ENCODE measurements at places on chromosomes 11 and 22.

GRCh38 chr11:64499261-64500004 is 91.6 kb upstream of the SLC22A12 start:
- DNase-seq = peak; percentile 90

DNA sequence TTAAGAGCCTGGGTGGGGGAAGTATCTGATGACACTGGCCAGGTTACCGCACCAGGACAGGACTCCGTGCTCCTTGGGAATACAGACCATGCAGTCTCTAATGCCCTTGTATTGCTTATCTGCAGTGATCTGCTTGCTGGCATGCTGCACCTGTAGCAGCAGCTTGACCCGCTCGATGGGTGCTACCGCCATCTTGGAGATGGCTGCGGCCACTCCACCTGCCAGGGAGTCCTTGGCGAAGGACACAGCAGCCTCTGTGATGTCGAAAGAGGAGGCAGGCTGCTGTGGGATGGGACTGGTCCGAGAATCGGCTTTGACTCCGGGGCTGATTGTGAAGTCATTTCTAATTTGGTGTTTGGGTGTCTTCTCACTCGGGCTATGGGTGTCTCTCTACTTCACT is 3.1 kb downstream of the WBP2NL start:
- no peak for DNase-seq

GRCh38 chr11:105005451-105005845 is 17.5 kb downstream of the CASP5 start:
- DNase-seq = no peak

DNA sequence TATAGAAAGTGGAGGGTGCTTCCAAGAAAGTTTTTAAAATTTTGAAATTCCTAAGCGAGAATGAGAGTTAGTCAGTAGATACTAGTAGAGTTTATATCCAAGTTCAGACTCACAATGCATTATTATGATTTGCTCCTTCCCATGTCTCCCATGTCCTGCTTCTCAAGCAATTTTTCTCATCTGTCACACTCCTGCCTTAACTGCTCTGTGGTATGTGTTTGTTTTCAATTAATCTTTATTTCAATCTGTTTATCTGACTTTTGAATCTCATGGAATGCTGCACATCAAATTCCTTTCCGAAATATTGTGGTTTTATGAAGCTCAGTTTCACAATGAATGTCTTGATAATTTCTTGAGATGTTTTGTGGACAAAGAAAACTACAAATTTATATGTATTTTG is 18.1 kb downstream of the THY1 start:
- no peak for DNase-seq

DNA sequence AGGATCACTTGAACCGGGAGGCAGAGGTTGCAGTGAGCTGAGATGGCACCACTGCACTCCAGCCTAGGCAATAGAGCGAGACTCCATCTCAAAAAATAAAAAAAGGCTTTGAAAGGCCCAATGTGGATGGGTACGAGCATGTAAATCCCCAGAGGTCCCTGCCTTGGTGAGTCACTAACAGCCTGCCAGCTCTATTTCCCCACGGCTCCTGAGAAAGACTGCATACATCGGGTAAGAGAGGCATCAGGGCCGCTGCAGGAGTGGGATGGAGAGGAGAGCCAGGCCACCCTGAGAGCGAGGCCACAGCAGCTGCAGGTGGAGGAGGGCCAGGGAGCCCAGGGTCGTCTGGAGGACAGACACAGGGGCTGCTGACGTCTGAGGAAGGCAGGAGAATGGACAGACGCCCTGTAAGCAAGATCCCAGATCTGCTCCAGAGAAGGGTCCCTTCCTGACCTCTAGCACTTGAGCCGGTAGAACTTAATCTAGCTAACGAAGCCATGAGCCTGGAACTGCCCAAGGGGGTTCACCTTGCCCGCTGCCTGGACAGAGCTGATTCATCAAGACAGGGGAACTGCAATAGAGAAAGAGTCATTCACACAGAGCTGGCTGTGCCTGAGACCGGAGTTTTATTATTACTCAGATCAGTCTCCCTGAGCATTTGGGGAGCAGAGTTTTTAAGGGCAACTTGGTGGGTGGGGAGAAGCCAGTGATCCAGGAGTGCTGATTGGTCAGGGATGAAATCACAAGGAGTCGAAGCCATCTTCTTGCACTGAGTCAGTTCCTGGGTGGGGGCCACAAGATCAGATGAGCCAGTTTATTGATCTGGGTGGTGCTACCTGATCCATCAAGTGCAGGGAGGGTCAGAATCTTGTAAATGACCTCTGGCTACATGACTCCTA is 5.1 kb upstream of the KRTAP5-9 start:
- DNase-seq = no peak

GRCh38 chr22:43996981-43997265 is 27.2 kb upstream of the PARVB start:
- no peak for DNase-seq

- DNase-seq = no peak
Observed at GRCh38 chr11:11171854-11172253, 181.2 kb downstream of the CSNK2A3 start.

GRCh38 chr22:42000466-42000865 is 1.9 kb downstream of the WBP2NL start:
- DNase-seq = no peak

DNA sequence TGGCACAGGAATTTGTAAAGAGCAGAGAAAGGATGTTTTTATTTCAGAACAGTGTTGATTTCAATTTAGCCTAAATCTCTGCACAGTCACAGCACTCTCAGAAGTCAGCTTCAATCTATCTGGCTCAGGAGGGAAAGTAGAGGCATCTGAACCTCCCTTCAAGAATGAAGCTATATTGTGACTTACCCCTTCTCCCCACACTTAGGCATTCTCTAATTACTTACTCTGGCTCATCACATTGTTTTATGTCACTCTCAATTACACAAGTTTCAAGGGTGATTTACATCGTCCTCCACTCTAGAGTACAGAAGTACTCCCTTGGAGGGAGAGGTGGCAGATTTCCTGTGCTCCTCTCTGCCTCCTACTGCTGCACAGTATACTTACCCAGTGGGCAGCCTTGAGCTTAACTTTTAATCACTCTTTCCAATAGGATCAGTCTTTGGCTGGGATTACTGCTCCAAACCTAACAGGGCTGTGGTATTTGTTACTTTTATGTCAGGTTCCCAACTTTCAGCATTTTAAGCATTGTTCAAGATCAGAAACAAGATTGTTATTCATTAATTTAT is 211.4 kb downstream of the AASDHPPT start:
- no peak for DNase-seq

DNA sequence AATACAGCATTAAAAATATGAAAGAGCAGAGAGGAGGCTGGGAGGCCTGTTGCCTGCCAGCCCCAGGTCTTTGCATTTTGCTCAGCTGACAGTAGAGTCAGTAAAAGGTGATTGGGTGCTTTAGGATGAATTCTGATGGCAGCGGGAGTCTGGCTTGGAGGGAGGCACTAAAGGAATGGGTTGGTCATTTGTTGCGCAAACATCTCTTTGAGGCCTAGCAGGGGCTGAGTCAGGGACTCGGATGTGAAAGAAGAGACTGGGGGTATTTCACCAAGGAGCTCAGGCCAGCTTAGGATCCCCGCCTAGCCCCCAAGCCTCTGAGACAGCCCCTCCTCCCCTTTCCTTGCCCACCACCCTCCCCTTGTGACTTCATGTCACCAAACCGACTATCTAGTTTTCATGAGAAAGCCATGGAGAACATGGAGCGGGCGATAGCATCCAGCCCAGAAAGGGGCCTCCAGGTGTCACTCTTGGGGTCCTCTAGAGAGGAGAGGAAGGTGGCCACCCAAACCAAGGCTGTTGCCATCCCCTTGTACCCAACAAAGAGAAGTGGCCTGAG is 9.7 kb downstream of the DGKZ start:
- DNase-seq = peak; percentile 57

DNA sequence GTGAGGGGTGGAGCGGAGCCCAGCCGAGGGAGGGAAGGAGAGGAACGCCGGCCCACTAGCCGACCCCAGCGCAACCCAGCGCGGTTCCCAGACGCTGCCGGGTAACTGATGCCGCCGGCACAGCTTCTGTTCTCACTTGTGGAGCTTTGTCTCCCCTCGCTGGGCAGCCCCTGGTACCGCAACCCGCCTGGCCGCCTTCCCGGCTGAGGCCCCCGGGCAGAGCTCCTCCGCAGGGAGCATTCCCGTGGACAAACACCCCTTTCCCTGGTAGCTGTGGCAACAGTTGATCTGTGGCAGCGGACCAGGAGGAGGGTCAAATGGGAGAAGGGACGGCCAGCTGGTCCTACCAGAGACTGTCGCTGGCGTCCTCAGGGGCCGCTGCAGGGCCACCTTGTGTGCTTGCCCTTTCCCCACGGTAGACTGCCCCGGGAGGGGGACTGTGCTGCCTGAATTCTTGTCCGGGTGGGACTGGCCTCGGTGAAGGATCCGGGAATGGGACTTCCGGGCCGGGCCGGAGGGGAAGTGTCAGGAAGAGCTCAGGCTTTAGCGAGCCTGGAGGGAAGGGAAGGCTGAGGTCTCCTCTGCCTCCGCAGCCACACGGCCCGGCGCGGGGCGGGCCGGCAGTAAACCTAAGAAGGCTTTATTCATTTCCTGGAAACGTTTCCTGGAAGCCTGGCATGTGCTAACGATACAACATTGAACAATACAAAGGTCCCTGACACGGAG is 468.0 kb downstream of the OPCML start:
- peak; percentile 48 for DNase-seq

DNA sequence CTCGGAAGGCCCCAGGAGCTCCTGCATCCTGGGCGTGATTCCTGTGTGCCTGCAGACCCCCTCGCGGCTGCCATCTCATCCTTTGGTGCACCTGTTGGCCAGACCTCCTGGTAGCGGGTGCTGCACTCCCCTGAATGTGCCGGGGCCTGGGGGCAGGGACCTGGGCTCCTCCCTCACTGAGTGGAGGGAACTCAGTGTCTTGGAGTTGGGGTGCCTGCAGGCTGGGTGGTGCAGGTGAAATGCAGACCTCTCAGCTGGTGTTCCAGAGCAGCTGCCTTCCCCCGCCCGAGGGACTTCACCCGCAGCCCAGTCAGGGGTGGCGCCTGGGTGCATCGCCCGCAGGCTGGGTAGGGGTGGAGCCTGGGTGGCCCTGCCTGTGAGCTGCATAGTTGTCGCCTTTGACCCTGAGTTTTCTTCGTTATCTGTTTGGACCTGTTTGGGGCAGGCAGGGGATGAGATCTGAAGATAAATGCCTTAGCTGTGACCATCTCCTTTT is 31.4 kb downstream of the LRP5 start:
- DNase-seq = peak; percentile 60

GRCh38 chr11:68215524-68216170 is 2.6 kb upstream of the KMT5B start:
- DNase-seq = no peak

- DNase-seq = peak; percentile 95
Observed at GRCh38 chr11:13276832-13277767, 490 bp upstream of the BMAL1 start.

DNA sequence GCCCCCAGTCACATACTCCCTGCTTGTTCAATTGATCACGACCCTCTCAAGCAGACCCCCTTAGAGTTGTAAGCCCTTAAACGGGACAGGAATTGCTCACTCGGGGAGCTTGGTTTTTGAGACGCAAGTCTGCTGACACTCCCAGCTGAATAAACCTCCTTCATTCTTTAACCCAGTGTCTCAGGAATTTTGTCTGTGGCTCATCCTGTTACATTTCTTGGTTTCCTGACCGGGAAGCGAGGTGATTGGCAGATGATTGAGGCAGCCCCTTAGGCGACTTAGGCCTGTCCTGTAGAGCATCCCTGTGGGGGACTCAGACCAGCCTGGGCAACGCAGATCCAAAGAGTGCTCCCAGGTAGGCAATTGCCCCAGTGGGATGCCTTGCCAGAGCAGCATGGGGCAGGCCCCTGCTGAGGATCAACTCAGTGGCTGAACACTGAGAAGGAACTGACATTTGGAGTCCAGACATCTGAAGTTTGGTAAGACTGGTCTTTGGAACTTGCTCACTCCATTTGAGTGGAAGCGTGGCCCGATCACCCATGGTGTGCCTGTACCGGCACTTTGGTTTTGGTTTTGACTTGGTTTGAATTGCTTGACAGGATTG is 51.5 kb downstream of the NEU3 start:
- no peak for DNase-seq

GRCh38 chr22:46815132-46815531 is 52.7 kb downstream of the TBC1D22A start:
- no peak for DNase-seq

- no peak for DNase-seq
Observed at GRCh38 chr22:49598338-49598737, 229.3 kb downstream of the BRD1 start.

- no peak for DNase-seq
Observed at GRCh38 chr22:31881200-31881599, 63.1 kb upstream of the YWHAH start.

- peak; percentile 77 for DNase-seq
Observed at GRCh38 chr22:35648066-35649025, at the start of gene APOL6. TSS of gene APOL6 (plus strand) at chr22:35648446. CDS start at chr22:35656426, 7,980 bp downstream.

DNA sequence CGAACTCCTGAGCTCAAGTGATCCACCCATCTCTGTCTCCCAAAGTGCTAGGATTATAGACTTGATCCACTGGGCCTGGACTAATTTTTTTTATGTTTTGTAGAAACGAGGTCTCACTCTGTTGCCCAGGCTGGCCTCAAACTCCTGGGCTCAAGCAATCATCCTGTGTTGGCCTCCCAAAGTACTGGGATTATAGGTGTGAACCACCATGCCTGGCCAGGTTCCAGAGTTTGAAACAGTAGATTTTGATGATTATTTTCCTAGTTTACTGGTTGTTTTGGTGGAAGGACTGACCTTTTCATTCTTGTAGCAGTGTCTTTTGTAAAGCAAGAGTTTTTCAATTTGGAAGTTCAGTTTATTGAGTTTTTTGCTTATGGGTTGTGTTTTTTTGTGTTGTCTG is 15.0 kb downstream of the CABIN1 start:
- no peak for DNase-seq

GRCh38 chr11:10044618-10045017 is 249.4 kb downstream of the SBF2 start:
- peak; percentile 24 for DNase-seq

GRCh38 chr22:29948385-29948769 is 65.4 kb downstream of the MTMR3 start:
- no peak for DNase-seq

GRCh38 chr11:88324562-88325345 is 12.8 kb downstream of the CTSC start:
- DNase-seq = no peak

DNA sequence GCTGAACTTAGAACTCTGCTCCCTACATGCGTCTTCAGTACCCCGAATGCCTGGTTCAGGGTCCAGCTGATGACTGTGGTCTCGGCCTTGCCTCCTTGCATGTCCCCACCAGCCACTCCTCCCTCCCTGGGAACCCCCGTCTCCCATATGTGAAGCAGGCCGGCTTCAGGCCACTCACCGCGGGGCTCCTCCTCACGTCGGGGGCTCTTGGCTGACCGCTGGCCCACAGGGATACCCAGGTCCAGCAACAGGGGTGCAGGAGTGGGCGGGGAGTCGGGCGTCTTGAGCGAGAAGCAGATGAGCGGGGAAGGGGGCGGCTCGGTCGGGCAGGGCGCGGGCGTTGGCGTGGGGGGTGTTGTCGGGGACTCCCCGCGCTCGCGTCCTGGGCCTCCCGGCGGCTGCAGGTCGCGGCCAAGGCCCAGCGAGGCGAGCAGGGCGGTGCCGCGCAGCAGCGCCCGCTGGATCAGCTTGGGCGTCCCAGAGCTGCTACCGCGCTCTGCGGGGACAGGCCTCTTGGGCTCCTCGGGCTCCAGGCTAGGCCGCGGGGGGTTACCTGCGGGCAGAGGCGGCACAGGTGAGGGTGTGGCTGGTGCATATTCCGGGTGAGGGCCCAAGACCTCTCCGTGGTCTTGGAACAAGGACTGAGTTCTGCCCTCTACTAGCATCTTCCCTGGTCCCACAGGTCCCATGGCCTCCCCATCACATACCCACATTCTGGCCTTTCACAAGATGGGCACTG is 3.8 kb upstream of the KCNK7 start:
- no peak for DNase-seq

GRCh38 chr11:125701858-125702621 is 21.4 kb upstream of the ACRV1 start:
- DNase-seq = no peak

Measured in hematopoietic multipotent progenitor cell treated with erythropoietin and hydrocortisone succinate and interleukin-3 and kit ligand, for 6 days (in vitro differentiated cells).